Stimulated activated CD4-positive, alpha-beta T cell treated with anti-CD3 and anti-CD28 coated beads, Interleukin-4, amount 100 ng/mL, for 24 hours (primary cell): ENCODE measurements at places on chromosomes 1 and 21.
A peak's percentile ranks its signal among the peaks of the same experiment; 100 is the strongest.

GRCh38 chr1:177229781-177230180 lies 59.0 kb downstream of the BRINP2 start:
- no peak for DNase-seq

- DNase-seq: no peak
Observed at GRCh38 chr1:217660353-217661062, 29.4 kb downstream of the SPATA17 start.

GRCh38 chr1:242890192-242890741 lies 364.8 kb downstream of the CEP170 start:
- no peak for DNase-seq

GRCh38 chr1:186212568-186213224 lies 162.4 kb downstream of the TPR start:
- DNase-seq: no peak

- DNase-seq: no peak
Observed at GRCh38 chr1:167223144-167224103, 2.7 kb downstream of the POU2F1 start.

DNA sequence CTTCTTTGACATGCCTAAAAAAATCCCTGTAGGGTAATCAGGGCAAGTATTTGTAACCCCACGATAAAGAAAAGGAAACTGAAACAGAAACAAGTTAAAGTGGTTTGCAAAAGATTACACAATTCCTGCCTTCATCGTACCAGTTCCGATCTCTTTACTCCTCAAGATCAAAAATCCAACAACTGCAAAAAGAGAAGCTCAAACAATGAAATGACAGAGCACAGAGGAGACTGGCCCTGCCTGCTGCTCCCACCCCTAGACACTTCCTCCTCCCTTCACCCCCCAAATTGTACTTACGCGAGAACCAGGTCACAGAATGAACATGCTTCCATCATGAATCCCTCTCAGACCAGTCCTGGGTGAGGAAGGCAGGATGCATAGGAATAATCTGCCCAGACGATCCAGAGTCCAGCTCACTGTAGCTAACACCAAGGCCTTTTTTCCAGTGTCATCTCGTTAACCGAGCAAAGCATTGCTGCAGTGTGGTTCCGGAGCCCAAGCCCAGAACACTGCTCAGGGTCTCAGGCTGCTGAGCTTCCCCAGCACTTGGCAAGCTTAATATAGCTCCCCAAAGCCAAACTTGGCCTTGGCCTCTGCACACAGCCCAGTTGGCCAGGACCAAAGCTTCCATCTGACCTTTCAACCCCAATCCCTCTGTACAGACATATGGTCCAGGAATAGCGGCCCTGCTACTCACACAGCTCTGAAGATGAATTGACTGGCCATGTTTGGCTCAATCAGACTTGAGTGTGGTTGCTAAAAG lies 20.3 kb downstream of the RXRG start:
- no peak for DNase-seq

DNA sequence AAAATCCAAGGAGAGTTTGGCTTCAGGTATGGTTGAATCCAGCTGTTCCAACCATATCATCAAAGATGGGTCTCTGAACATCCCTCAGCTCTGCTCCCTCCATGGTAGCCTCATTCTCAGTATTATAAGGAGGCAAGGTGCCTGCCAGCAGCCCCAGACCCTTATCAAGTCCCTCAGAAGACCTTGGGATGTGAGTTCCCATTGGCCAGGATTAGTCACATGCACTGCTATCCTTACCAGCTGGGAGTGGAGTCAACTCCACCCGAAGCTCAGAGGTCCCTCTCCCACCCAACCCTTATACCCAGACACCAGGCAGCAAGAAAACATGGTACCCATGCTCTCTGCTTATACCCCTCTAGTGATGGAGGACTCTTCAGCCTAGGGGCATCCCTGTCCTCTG lies 153.7 kb upstream of the ZBTB40 start:
- no peak for DNase-seq

GRCh38 chr1:32465578-32465933 lies 684 bp downstream of the ZBTB8B start:
- DNase-seq: no peak

GRCh38 chr21:38244885-38245869 lies 11.6 kb upstream of the KCNJ15 start:
- peak; percentile 74 for DNase-seq

- no peak for DNase-seq
Observed at GRCh38 chr1:182410620-182411273, 10.3 kb upstream of the TEDDM1 start.

- DNase-seq: no peak
Observed at GRCh38 chr1:151164732-151165280, 896 bp downstream of the LYSMD1 start.

DNA sequence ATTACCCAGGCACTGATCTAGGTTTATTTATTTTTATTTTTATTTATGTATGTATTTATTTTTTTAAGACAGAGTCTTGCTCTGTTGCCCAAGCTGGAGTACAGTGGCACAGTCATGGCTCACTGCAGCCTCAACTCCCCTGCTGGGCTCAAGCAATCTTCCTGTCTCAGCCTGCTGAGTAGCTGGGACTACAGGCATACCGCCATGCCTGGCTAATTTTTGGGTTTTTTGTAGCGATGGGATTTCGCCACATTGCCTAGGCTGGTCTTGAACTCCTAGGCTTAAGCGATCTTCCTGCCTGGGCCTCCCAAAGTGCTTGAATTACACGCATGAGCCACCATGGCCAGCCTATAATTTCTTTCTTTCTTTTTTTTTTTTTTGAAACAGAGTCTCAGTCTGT lies 9.4 kb downstream of the PHACTR4 start:
- no peak for DNase-seq

DNA sequence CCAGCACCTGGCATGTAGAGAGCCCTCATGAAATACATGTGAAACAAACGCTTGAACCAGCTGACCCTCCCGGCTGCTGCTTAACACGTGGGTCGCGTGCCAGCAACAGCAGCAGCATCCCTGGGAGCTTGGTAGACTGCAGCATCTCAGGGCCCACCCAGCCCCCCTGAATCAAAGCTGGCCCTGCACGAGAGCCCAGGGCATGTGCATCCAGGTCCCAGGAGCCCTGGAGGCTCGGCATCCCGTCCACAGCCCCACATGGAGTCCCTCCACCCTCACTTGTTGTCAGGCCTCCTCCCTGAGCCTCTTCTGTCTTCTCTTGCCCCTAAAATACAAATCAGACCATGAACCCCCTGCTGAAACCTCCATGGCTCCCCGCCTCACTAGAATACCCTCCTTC lies 123.1 kb downstream of the MATN1 start:
- no peak for DNase-seq

DNA sequence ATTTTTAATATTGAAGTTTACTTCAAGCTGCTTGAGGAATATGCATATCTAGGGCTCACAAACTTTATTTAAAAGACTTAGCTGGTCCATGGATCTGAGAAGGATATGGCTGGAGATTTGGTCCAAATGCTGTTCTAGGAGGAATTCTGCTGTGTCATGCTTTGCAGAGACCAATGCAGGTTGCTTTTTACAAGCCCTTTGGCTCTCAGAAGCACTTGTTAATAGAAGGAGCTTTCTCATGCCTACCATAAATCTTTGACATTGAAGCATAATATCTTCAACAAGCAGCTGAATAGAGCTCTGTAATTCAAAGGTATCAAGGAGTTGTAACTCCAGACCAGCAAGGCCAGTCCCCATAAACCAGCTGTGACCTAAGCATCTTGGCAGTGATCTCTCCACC lies 299.1 kb downstream of the HHAT start:
- DNase-seq: no peak

DNA sequence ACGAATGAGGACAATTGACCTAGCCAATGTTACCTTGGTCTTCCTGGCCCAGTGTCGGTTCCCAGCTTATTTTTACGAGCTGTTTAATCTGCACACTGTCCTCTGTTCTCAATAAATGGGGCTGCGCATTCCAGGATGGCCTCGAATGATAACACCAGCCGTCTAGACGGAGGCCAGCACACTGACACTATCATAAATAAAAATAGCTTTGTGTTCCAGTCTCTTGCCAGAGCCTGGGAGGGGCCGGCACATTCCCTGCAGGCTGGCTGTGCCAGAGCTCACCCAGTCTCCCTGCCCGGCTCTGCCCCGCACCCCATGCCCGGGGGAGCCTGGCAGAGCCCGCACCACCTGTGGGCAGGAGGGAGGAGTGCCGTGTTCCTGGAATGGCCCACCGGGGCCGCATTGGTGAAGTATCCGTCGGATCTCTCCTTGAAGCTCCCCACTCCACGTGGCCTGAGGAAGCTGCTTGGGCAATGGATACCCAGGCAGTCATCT lies 92.1 kb downstream of the SPSB1 start:
- DNase-seq: no peak

GRCh38 chr1:211752317-211752716 lies 76.9 kb upstream of the NEK2 start:
- no peak for DNase-seq

DNA sequence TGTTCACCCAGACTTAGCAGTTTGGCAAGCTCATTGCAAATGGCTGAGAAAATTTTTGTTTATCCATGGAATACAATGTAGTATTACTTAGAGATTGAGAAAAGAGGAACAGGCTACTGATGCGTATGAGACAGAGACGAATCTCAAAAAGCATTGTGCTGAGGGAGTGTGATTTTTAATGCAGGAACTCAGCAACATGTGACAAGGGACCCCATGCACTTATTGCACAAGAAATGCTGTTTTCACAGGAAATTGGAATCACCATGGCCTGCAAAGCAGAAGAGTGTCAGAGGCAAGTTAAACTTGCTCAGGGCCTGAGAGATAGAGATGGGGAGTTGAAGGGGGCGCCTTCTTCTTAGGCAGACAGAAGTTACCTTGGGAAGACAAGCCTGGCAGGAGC lies 32.6 kb upstream of the TLR5 start:
- no peak for DNase-seq

GRCh38 chr21:35943752-35944151 lies 116.6 kb downstream of the SETD4 start:
- DNase-seq: no peak

DNA sequence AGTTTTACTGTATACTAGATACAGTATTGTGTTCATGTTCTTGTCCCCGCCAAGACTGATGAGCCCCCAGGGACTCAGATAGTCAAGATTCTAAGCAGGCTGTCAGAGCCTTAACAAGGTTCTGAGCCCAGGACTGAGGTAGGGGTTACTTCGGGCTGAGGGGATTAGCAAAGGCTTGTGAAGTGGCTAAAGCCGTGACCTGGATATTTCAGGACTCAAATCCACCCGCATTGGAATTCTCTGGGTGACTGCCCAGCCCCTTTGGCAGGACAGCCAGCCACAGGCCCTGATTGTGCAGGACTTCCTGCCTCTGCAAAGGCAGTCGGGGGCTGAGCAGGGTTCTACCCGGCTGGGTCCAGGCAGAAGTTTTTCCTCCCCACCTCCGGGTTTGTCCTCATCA lies at the start of gene PLA2G5:
TSS of gene PLA2G5 (plus strand) at position 321 of the 400 bp plus-strand sequence. CDS start 14,637 bp downstream, outside the sequence.
- DNase-seq: no peak

DNA sequence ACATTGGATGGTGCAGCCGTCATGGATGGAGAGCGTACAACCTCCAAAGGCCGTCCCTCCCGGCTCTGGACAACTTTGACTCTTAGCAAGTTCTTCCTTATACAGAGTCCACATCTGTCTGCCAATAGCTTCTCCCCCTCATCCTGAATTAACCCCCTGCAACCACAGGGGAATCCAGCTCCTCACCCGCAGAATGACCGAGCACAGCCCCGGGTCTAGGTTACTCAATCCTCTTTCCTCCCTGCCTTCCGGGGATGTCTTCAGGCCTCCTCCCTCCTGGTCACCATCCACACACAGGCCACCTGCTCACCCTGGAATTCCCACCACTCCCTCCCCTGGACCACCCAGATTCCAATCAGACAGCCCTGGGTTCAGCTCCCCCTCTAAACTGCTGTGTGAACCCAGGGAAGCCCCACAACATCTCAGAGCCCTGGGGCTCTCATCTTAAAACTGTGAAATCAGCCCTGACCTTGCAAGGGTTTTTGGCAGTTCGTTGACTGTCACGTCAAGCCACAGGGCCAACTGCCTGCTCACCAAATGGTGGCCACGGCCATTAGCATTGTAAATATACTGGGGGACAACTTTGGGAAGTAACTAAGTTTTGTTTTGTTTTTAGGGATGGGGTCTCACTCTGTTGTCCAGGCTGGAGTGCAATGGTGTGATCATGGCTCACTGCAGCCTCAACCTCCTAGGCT lies 54.2 kb downstream of the HSPG2 start:
- DNase-seq: no peak

GRCh38 chr1:36555041-36555440 lies 72.3 kb upstream of the CSF3R start:
- no peak for DNase-seq

DNA sequence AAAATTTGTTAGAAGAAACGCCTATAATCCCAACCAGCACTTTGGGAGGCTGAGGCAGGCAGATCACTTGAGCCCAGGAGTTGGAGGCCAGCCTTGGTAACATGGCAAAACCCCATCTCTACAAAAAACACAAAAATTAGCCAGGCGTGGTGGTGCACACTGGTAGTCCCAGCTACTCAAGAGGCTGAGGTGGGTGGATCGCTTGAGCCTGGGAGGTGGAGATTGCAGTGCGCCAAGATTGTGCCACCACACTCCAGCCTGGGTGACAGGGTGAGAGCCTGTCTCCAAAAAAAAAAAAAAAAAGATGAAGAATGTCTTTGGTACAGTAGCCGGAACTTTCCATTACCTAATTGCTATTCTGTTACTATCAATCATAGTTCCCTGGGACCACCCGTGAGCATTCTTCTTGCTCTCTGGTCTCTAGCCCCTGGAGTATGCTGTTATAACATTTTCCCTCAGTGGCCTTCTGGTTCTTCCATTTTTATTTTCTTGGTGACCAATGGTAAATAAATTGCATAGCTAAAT lies 43.4 kb downstream of the WASF2 start:
- no peak for DNase-seq

- DNase-seq: peak; percentile 32
Observed at GRCh38 chr1:74504125-74504932, 8.1 kb downstream of the LRRC53 start.

- no peak for DNase-seq
Observed at GRCh38 chr1:179055937-179056336, 25.9 kb upstream of the TOR3A start.

GRCh38 chr1:29880556-29880955 lies 644.2 kb downstream of the PTPRU start:
- no peak for DNase-seq

DNA sequence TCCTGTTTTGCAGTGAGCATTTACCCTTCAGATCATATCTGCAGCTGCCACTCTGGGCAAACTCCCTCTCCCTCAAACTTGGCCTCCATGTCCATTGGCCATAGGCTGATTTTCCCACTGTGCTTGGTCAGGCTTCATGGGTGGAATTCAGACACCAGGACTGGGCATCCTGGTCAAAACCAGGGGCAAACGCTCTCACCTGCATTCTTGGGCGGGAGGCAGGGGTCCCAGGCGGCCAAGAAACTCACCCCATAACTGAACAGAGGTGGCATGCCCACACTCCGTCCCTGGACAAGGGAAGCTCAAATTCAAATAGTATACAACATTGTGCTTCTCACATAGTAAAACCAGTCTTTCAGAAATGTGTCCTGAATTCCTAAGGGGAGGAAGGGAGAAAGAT lies 81.1 kb upstream of the ZNF648 start:
- DNase-seq: no peak

DNA sequence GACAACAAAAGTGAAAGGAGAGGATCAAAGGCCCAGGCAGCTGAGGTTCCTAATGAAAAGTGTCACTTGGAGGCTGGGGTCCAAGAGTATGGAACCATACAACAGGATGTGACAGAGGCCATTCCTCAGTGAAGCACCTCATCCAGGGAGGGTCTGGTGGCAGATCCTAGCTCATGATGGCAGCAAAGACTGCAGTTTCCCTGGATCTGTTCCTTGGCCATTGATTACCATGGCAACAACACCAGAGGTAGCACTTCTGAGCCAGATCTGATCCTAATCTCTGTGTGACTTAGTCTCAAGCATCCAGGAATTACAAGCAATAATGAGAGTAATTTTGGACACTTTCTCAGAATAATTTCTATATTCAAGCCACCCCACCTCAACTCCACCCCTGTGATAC lies 12.9 kb downstream of the FAM177B start:
- no peak for DNase-seq
